ENCODE measurements at places on chromosomes 6 and 20. TPM values are rescaled to one million over a fixed set of nuclear protein-coding genes. Genes with fewer than 3 reads are reported as not detected.

HLA-DQB1 gene
- not detected for total RNA-seq

MUC21 gene
- total RNA-seq, result not detected

TCFL5 gene
- total RNA-seq, result 4.0 TPM

NKAPL gene
- total RNA-seq, result not detected

C6orf132 gene
- total RNA-seq, result 1.3 TPM

SKIC2 gene
- 24.9 TPM for total RNA-seq

WFDC10B gene
- total RNA-seq, result not detected

HAO1 gene
- total RNA-seq, result not detected

Data from A549 treated with RU486 at 1 μM for 4 hours (cell line).